Stimulated activated CD4-positive, alpha-beta T cell treated with anti-CD3 and anti-CD28 coated beads, Interleukin-15, amount 100 ng/mL, for 1 hour (primary cell): ENCODE measurements at places on chromosomes 2 and 18.

- DNase-seq = no peak
These were observed 51.1 kb downstream of the RBKS start for GRCh38 chr2:27839022-27839618.

DNA sequence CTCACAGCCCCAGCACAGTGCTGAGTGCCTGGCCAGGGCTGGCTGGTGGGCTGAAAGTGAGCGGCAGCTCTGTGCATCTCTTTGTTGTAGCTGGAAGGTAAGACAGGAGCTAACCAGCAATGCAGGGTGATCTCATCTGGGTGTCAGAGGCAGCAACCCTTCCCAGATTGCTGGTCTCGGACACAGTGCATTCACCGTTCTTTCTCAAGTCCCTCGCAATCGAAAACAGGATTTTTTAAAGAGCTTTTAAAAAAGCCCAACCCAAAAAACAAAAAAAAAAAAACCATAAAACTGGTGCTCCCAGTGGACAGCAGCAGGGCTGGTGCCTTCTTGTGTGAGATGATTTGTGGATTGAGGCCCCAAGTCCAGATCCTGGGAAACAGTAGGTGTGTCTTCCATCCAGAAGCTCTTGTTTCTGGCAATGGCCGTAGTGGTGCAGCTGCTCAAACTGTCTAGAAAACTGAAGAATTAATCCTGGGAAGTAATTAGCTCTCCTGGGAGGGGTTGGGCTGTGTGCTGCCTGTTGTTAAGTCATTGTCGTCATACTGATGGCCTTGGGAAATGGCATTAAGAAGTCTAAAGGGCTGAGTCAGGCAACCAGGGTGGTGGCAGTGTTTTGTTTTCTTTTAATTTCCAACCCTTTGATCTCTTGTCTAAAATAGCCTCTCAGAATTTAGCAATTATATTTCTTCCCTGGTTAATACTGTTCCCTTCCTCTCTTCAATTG, 156.7 kb downstream of the KLHL29 start:
- no peak for DNase-seq

DNA sequence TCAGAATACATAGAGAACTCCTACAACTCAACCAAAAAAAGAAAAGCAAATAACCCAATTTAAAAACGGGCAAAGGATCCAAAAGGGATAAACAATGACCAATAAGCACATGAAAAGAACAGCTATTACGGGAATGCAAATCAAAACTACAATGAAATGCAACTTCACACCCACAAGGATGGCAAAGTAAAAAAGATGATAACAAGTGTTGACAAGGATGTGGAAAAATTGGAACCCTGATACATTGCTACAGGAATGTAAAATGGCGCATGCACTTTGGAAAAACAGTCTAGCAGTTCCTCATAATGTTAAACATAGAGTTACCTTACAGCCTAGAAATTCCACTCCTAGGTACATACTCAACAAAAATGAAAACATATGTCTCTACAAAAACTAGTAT, 4.7 kb downstream of the EXOC6B start:
- no peak for DNase-seq

DNA sequence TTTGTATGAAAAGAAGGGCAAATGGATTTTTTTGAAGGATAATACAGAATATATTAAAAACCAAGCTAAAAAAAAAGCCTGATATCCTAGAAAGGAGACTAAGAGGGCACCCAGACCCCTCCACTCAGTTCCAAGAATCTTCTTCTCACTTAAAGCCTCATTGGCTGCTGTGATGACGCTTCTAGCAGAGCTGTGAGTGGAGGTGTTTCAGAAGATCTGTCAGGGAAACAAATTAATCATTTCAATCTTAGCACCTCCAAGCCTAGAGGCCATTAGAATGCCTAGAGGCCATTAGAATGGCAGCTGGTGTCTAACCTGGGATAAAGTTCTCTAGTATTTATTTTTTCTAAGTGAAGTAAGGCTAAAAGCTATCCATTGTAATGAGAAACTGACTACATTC, 164.2 kb upstream of the TMEM200C start:
- DNase-seq = no peak

- no peak for DNase-seq
These were observed 46.8 kb upstream of the SPOPL start for GRCh38 chr2:138454761-138455160.

DNA sequence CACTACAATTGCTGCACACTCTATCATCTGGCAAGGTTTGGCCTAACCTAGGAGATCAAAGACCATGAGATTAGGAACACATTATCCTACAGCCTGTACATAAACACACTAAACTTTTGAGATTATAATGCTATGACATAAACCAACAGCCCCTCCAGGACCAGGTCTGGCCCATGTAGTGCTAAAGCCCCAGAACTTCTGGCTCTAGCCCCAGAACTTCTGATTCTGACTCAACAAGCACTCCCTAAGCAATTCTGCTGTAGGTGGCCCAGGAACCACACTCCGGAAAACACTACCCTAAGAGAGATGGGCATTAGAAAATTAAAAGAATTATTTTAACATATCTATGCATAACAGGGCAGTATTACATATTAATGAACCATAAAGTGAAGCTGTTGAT, 369.5 kb upstream of the LYPD1 start:
- DNase-seq = no peak

- DNase-seq = no peak
These were observed 16.2 kb upstream of the MREG start for GRCh38 chr2:216029416-216030129.

DNA sequence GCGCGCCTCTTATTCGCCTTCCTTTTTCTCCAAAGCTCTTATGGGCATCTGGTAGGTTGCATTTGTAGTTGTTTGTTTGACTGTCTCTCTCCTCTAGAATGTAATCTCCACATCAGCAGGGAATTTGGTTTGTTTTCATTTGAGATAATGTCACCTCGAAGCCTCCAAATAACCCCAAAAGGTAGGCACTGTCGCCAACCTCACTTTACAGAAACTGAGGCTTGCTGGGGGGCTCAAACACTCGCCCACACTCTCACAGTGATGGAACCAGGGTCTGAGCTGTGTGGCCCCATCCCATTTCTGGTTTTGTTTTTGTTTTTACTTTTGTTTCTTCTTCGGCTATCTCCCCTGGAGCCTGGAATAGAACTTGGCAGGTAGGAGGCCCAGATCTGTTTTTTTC, 172.2 kb upstream of the MYCN start:
- no peak for DNase-seq

DNA sequence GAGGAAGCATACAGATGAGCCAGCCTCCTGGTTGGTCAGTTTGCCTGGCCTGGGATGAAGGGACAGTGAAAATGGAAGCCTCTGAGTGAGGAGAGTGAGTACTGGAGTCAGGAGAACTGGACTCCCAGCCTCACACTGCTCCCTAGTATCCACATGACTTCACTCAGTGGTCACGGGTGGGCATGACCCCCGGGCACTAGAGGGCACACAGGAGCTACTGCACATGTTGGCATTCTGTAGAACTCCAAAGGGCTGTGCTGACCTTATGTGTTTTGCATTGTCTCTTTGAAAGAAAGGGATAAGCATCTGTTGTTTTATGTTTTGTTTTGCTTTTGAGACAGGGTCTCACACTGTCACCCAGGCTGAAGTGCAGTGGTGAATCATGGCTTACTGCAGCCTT, 23.7 kb downstream of the NCAPH start:
- no peak for DNase-seq

- no peak for DNase-seq
These were observed 1286.2 kb downstream of the SUCLG1 start for GRCh38 chr2:83172841-83173240.

DNA sequence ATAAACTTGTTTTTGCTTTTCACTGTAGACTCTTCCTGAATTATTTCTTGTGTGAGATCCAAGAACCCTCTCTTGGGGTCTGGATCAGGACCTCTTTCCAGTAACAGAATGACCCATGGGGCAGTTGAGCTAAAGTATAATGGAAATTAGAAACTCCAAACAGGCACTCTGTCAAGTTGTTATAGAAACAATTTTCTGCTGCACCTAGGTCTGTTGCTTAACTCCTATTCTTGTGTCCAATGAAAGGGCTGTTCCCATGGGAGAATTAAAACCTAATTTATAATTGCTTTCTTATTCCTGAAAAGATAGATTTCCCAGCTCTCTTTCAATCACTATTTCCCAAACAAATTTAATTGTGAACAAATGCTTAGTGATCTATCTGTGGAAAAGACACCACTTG, 1341.3 kb upstream of the PIK3C3 start:
- no peak for DNase-seq

- no peak for DNase-seq
These were observed at the start of gene ERFE for GRCh38 chr2:238158509-238159070. TSS of gene ERFE (plus strand) at chr2:238158970. CDS start at chr2:238159008, 38 bp downstream.

- no peak for DNase-seq
These were observed 14.5 kb downstream of the SLC19A3 start for GRCh38 chr2:227703280-227703732.

DNA sequence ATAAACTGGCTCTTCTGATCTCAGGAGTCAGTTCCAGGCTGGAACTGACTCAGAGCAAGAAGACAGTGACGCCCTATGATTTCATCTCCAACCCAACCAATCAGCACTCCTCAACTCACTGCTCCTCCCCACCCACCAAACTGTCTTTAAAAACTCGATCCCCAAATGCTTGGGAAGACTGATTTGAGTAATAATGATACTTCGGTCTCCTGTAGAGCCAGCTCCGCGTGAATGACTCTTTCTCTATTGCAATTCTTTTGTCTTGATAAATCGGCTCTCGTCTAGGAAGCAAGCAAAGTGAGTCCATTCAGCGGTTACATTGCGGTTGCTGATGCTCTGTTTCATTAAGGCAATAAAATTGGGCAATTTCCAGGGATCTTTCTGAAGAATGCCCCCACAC, 1025.3 kb upstream of the CNTNAP5 start:
- DNase-seq = no peak

DNA sequence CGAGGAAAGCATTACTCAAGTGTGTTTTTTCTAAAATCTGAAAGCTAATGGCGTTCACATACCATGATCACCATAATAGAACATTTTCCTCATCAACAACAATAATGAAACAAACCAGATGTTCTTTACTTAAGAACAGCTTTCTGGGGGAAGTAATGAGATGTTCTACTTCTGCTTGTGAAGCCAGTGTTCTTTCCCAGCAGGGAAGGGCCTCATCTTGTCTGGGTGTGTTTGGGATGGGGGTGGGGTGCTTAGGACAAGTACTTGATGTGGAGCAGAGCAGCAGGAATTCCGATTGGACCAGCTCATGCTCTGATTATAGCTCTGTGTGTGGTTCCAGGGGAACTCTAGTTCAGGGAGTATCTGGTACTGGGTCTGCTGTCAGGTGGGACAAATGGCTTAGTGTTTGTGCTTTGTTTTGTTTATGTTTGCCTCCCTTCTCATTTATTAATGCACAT, 163.0 kb upstream of the NOSTRIN start:
- DNase-seq = no peak
